ENCODE measurements at places on chromosomes 2 and 18.

DNA sequence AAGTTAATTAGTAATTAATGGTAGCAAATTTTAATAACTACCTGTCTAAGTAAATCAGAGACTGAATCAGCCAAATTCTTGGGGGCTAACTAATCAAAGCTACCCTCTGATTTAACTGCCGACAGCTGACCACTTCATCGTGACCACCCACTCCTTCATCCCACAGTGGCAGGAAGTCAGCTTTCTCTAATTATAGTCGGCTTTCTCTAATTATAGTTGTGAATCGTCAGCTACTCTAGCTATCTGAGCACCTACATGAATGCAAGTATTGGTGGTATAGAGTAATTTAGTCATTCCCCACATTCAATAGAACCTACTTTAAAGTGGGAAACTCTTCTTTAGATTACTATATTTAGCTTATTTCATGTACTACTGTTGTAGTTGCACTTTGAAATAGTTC lies 185.5 kb downstream of the PTGR3 start:
- DNase-seq, result no peak

- DNase-seq, result no peak
These were observed 74.1 kb upstream of the GLI2 start for GRCh38 chr2:120661551-120661950.

- peak; percentile 64 for DNase-seq
These were observed 978.2 kb downstream of the CPS1 start for GRCh38 chr2:211534632-211535031.

- DNase-seq, result no peak
These were observed 92.9 kb upstream of the CSRNP3 start for GRCh38 chr2:165376571-165376975.

DNA sequence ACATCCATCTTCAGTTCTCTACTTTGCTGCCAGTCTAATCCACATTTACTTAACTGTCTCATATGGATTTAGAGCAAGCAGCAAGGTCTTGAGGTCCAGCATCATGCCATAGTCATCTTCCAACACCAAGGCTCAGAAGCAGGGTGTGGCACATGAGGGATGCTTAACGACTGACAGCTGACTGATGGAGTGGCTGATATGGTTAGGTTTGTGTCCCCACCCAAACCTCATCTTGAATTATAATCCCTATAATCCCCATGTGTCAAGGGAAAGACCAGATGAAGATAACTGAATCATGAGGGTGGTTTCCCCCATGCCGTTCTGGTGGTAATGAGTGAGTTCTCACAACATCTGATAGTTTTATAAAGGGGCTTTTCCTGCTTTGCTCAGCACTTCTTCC lies 257.3 kb downstream of the NBAS start:
- DNase-seq, result no peak

DNA sequence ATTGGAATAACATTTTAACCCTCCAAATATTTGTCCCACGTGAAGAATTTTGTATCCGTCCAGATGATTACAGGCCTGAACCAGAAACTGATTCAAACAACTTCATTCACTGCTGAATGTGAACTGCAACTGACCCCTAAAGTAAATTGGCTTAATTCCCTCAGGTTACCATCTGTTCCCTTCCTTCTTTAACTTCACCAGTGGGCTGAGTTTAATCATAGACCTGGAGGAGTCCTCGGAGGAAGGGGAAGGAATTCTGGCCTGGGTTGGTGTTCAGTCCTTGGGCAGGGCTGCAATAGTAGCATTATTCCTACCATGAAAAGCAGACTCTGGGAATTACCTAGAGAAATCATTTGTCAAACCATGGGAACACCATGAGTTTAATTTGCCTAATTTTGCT lies 207.4 kb downstream of the TMEM247 start:
- no peak for DNase-seq

DNA sequence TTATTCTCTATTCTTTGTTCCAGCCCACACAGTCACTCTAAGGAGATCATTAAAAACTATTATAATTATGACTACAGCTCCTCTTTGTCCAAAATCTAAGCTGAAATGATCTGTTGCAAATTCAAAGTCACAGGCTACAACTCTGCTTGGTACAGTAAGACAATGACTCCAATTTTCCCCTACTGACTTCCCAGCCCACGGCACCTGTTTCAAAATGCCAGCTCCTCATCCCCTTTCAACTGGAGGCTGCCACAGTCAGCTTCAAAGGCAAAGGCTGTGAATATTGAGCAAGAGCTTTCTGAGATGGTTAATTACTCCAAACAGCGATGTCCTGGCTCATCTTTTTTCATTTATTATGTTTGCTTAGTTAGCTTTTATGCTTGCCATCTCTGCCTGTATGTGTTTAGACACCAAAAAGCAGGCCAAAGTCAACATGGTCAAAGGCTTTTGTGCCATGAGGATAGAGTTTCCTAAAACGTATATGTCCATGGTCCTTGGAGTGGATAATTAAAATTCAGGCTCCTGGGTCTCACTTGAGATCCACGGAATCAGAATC lies 141.1 kb downstream of the DOCK10 start:
- no peak for DNase-seq

GRCh38 chr2:129721846-129722245 lies 257.6 kb upstream of the RAB6C start:
- no peak for DNase-seq

DNA sequence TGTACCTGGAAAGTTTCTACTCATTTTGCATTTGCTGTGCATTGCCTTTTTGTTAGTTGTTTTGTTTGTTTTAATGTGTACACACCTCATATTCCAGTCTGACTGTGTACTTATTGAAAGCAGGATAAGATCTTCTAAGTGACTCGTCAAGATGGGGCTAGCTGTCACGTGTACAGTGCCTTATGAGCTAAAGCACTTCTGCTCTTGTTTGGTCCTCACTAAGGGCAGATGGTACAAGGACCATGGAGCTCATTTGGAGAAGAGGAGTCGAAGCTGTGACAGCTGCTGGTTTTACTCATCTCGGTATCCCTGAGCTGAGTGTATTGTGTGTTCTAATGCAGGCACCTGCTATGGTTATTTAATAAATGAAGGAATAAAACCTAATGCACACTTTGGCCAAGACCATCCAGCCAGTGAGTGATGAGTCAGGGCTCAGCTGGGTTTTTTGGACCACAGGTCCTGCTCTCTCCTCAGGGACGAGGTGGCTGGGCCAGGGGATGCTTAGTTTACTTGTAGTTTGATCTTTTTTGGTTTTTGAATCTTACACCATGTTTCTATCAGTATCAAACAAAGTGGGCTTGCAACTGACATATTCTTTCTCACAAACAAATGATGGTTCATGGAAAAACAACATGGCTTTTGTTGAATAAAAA lies 152.5 kb upstream of the APCDD1 start:
- DNase-seq, result no peak

DNA sequence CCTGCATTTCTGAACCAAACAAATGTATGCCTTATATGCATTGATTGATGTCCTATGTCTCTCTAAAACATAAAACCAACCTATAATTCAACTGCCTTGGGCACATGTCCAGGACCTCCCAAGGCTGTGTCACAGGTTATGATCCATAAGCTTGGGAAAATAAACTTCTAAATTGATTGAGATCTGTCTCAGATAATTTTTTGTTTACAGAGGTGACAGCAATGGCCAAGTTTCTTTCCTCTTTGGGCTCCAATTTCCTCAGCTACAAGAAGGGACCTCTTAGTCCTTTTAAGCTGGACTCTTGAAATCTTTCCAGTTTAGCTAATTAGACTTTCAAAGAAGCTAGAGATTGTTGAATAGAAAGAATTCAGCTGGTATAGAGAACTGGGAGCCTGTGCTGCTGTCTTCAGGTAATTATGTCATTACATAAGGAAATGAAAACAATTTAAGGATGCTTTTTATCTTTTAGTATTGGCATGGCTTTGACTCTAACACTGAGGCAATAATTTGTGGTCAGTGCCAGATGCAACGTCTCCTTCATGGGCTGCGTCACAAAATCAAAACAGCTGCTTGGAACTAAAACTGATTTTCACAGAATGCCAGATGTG lies 412.1 kb upstream of the TRIB2 start:
- no peak for DNase-seq

DNA sequence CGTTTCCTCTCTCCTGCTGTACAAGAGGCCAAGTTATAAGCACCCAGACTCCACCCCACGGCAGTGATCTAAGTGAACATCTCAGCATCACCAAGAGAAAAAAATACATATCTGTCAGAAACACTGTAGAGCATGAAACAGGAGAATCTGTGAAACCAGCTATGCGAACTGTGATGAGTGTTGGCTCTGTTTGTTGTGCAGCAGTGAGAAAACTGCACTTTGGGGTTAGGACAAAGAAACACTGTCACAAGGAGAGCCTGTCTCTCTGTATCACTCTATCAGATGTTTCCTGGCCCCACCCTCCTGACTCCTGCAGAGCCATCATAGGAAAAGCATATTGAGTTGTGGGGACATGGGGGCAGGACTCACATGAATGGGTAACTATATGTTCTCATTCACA lies 87.1 kb downstream of the LAMA3 start:
- DNase-seq, result no peak

GRCh38 chr2:172708247-172708646 lies 27.4 kb upstream of the RAPGEF4 start:
- DNase-seq, result no peak

DNA sequence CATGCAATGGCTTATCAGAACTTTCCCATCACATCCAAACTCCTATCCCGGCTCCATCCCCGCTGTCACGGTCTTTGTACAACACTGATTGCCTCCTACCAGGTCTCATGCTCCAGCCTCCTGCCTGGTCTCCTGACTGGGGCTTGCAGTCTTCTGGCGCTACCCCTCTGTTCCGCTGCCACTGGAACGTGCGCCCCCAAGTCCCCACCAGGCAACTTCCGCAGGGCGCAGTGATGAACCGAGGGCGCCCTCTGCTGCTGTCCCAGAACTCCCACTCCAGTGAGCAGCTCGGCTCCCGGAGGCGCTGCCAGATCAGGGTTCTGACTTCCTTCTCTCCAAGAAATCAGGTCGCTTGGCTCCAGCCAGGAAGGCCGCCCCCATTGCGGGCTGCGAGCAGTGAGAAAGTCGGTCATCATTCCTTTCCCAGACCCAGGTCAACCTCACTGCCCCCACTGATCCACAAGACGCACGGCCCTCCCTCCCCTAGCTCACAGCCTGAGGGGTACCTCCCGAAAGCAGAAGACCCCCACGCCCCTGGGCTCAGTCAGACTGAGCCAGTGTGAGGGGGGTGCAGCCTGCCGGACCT lies 43.9 kb upstream of the RAB11FIP5 start:
- no peak for DNase-seq

DNA sequence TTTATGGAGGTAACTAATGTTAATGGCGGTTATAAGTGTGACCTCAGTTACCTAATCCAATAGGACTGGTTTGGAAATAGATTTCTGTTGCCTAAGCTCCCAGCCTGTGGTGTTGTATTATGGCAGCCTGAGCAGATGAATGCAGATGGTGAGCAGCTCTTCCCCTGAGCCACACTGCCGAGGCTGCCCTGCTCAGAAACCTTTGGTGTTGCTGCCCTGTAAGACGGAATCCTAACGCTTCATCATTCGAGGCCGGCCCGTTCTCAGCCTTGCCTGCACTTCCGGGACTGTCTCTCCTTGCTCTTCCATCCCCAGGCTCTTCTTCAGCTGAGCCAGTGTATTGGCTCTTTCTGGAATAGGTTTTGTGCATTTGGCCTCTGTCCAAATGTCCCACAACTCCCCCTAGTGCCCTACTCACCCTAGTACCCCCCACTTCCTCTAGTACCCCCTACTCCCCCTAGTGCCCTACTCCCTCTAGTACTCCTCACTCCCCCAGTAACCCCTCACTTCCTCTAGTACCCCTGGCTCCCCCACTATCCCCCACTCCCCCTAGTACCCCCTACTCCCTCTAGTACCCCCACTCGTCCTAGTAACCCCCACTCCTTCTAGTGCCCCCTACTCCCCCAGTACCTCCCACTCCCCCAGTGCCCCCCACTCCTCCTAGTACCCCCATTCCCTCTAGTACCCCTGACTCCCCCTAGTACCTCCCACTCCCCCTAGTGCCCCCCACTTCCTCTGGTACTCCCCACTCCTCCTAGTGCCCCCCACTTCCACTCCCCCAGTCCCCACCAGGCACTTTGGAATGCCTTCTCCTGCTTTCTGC lies 106.0 kb upstream of the TAF1B start:
- no peak for DNase-seq

- no peak for DNase-seq
These were observed 201.7 kb downstream of the MYO1B start for GRCh38 chr2:191446910-191447309.

DNA sequence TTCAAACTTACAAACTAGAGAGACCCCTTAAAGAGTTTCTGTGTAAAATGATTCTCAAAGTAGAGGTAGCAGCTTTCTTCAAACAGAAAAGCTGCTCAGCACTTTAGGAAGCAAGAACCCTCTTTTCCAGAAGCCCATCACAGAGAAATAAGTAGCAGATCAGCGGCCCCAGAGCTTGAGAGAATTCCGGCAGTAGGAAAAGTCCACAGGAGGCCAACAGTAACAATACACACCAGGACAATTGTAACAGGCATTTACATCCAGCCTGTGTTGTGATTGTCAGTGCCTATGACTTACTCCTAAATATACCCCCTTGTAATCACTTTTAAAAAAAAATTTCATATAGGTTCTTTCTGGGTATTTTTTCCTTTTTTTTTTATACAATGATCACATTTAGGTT lies 161.4 kb upstream of the ACVR2A start:
- DNase-seq, result no peak

DNA sequence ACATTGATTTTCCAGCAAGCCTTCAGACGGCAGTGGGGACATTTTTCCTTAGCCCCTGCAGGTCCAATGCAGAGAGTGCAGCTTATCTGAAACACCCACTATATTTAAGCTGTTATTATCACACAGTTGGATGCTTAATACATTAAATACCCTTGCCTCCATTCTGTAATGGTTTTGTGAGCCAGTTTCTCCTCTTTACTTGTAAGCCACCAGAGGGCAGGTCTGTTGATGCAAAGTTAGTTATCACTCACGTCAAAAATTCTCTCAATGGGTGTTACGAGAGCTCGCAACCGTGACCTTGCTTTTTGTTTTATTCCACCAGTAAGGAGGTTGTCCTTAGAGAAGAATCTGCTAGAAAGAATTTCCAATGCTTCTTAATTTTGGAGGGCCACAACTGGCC lies 189.8 kb downstream of the INSIG2 start:
- DNase-seq, result no peak

DNA sequence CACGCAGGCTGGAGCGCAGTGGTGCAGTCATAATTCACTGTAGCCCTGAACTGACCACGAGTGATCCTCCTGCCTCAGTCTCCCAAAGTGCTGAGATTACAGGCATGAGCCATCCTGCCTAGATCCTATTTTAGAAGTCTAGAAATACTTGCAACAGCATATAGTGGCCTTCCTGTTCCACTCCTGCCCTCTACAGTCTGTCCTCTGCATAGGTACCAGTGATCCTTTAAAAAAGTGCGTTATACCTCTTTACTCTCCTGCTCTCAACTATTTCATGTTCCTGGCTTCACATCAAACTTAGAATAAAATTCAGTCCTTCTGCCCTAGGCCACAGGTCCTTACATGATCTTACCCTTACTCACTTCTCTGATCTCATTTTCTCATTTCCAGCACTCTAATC lies 6.0 kb downstream of the COMMD1 start:
- DNase-seq, result no peak

GRCh38 chr2:39867268-39867667 lies 88.2 kb upstream of the THUMPD2 start:
- no peak for DNase-seq

GRCh38 chr2:65999796-66000195 lies 435.1 kb upstream of the MEIS1 start:
- DNase-seq, result no peak
